Putamen (tissue), 1 donor: ENCODE measurements at places on chromosomes 12 and 14.

- no peak for DNase-seq
Measured at GRCh38 chr12:2372735-2373134, 319.9 kb downstream of the CACNA1C start.

GRCh38 chr12:62643486-62643885 is 176.9 kb downstream of the MON2 start:
- DNase-seq: no peak

- no peak for DNase-seq
Measured at GRCh38 chr12:39235990-39236767, 206.7 kb downstream of the KIF21A start.

- DNase-seq: no peak
Measured at GRCh38 chr12:132218915-132219314, 74.7 kb downstream of the NOC4L start.

GRCh38 chr12:124381456-124382296 is 86.8 kb downstream of the RFLNA start:
- DNase-seq: peak; percentile 83

DNA sequence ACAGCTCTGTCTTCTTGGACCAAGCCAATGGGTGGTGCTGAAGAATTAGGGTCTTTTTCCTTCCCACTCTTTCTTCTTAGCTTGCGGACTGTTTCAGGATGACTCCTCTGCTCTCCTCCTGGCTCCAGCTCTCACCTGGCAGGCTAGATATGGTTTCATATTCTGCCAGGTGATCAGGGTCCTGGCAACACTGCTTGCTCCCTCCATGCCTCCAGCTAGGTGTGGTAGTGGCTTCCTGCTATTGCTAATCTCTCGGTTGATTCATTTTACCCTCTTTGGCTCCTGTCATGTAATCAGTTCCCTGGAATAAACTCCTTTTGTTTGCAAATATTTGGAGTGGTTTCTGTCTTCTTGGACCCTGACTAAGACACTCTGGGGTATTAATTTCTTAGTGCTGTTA is 4.3 kb upstream of the GZMH start:
- no peak for DNase-seq

- DNase-seq: no peak
Measured at GRCh38 chr12:15037091-15037687, 64.3 kb downstream of the PDE6H start.

DNA sequence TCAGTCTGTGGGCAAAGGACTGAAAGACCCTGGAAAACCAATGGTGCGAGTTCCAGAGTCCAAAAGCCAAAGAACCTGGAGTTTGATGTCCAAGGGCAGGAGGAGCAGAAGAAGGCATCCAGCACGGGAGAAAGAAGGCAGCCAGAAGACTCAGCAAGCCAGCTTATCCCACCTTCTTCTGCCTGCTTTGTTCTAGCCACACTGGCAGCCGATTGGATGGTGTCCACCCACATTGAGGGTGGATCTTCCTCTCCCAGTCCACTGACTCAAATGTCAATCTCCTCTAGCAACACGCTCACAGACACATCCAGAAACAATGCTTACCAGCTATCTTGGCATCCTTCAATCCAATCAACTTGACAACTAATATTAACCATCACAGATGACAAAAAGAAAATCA is 57.2 kb upstream of the CAPRIN2 start:
- DNase-seq: no peak

- no peak for DNase-seq
Measured at GRCh38 chr12:116884871-116885270, 3.6 kb upstream of the HRK start.

GRCh38 chr12:5489760-5490406 is 58.0 kb downstream of the NTF3 start:
- DNase-seq: no peak

DNA sequence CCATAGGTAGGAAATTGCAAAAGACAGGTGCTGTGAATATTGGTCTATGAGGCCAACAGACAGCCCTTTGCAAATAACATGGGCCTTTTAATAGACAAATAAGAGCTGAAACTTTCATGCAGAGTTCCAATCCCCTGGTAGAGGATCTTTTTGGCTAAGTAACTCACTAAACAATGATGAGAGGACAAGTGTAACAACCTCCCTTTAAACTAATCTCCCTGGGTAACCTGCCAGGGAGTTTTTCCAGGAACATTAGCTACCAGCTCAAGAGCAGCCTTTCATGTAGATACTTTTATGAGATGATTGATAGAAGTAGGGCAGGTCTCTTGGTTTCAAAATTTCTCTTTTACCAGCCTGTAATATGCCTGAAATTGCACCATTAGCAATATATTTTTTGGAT is 13.8 kb upstream of the CACNA1C start:
- DNase-seq: no peak
